ENCODE measurements at places on chromosomes 11 and 22. TPM values are rescaled to one million over a fixed set of nuclear protein-coding genes. Genes with fewer than 3 reads are reported as not detected.

GRCh38 chr11:33869481-33870422 is 22.1 kb downstream of the LMO2 start:
- peak; percentile 69 for DNase-seq

The SLC22A25 gene
- 0.14 TPM for polyA plus RNA-seq

DNA sequence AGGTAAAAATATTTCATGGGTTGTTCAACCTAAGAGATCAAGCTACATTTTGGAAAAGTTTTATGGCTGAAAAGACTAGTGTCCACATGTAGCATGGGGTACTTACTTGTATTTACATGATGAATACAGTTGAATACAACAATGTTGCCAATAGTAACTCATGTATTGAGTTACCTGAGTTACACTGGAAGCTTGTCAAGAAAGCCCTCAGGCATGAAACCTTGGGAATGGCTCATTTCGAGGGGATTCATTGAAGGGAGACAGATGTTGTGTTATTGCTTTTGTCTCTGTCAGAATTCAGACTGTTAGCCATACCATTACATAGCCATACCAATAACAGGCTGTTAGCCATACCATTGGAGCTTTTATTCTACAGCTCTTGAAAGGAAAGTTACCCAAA is 9.2 kb downstream of the OR51F2 start:
- DNase-seq: no peak

- DNase-seq: no peak
Measured at GRCh38 chr11:87660926-87661660, 514.1 kb downstream of the RAB38 start.

Data from cardiac muscle cell (in vitro differentiated cells and primary cell).